Activated naive CD4-positive, alpha-beta T cell treated with Interleukin-2 at 50 U/mL for 16 hours (primary cell): ENCODE measurements at places on chromosomes 12 and 14.
A peak's percentile ranks its signal among the peaks of the same experiment; 100 is the strongest.

GRCh38 chr14:22882529-22883172 lies 371 bp upstream of the REM2 start:
- DNase-seq = peak; percentile 30

GRCh38 chr12:18644564-18644963 lies 93.2 kb downstream of the PLCZ1 start:
- DNase-seq = no peak

DNA sequence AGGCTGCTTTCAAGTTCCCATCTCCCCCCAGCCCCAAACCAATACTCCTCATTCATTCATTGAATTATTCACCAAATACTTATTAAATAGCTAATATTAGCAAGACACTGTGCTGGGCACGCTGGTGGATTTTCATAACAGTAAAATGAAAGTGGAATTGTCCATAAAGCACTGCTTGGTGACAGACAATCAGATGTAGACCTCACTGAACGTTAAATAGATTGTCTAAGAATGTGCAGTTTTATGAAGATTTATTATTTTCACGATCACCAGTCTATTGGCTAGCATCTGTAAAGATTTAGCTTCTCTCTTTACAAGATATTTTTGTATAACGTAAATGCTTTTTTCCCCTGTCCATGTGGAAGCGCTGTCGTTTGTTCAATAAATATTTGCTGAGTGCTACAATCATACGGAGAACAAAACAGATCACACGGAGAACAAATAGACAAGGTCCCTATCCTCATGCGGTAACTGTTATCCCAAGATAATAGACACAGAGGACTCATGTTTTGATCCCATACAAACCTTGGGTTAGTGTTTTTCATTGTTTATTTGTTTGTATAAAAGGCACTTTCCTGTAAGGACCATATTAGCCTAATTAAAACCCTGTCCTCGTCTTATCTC lies 397.6 kb downstream of the BCAT1 start:
- DNase-seq = no peak

- DNase-seq = no peak
Observed at GRCh38 chr12:39368891-39369290, 74.0 kb downstream of the KIF21A start.

DNA sequence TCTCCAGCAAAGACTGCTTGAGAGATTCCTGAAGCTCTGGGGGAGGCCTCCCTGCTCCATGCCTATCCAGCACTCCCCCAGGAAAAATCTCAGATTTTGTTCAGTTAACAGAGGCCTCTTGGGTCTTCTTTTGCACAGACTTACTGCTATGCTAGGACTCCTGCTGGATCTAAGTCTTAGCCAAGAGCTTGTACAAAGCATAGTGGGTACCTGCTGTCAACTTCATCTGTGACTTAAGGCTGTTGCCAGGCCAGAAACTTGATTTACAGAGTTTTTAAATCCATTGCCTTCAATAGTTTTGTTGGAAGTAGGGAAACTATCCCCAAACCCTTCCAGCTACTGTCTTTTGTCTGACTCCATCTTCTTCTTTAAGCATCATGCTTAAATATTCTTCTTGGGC lies 140.5 kb downstream of the SMOC1 start:
- no peak for DNase-seq

- no peak for DNase-seq
Observed at GRCh38 chr14:39733741-39734140, 301.5 kb upstream of the FBXO33 start.

DNA sequence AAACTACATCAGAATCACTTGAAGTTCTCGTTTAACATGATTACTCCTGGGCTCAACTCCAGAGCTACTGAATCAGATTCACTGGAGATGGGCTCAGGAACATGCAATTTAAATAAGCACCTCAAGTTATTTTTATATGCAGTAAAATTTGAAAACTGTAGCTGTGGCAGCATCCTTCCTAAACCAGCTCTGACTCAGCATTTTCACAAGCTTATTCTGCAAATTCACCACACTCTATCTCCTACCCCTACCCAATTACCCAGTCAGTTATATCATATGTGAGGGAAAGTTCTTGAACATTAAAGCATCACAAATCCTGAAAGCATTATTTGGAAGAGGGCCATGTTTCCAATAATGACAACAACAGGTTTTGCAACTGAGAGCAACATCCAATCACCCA lies 24.2 kb upstream of the LRRC9 start:
- DNase-seq = no peak

- DNase-seq = no peak
Observed at GRCh38 chr14:30443368-30444007, 115.5 kb upstream of the G2E3 start.

GRCh38 chr12:2482938-2483660 lies 311.7 kb upstream of the FKBP4 start:
- no peak for DNase-seq

GRCh38 chr12:31928246-31929026 lies 30.8 kb upstream of the RESF1 start:
- DNase-seq = peak; percentile 12

GRCh38 chr14:99441157-99441870 lies 39.3 kb downstream of the SETD3 start:
- no peak for DNase-seq

- no peak for DNase-seq
Observed at GRCh38 chr12:7127916-7128626, 618 bp downstream of the RBP5 start.

GRCh38 chr12:116466536-116466935 lies 92.6 kb upstream of the MAP1LC3B2 start:
- no peak for DNase-seq

- no peak for DNase-seq
Observed at GRCh38 chr12:111656016-111656415, 29.7 kb downstream of the BRAP start.

GRCh38 chr12:104959335-104959841 lies 1.3 kb upstream of the SLC41A2 start:
- DNase-seq = no peak

- no peak for DNase-seq
Observed at GRCh38 chr12:113136990-113137511, 1.5 kb upstream of the RASAL1 start.

DNA sequence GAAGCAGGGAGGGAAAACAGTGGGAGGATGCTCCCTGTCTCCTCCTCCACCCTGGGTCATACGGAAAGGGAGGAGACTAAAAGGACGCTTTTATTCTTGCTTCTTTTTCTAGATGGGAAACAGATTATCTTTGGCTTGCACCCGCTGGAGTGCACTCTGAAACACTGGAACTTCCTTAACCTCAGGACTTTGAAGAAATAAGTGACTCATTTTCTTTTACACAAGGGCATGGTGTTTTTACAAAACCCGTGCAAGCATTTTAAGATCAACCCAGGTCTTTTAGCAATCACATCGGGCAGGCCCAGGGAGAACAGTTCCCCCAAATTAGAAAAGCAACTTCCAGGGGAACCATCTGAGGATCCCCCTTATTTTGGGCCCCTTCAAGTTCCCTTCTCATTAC lies 80.9 kb upstream of the TSPAN11 start:
- DNase-seq = no peak

DNA sequence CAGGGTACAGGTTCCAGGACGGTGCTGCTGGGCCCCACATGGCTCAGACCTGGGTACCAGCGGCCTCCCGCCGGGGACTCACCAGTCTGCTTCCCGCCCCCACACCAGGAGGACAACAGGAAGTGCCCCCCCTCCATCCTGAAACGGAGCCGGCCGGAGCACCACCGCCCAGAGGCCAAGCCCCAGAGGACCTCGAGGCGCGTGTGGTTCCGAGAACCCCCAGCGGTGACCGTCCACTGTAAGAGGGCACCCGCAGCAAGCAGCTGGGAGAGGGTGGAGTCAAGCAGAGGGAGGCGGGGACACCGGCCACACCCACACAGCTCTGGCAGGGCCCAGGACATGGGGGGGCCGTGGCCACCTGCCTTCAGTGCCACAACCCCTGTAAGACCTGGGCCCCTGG lies 8.1 kb downstream of the C14orf180 start:
- DNase-seq = no peak

DNA sequence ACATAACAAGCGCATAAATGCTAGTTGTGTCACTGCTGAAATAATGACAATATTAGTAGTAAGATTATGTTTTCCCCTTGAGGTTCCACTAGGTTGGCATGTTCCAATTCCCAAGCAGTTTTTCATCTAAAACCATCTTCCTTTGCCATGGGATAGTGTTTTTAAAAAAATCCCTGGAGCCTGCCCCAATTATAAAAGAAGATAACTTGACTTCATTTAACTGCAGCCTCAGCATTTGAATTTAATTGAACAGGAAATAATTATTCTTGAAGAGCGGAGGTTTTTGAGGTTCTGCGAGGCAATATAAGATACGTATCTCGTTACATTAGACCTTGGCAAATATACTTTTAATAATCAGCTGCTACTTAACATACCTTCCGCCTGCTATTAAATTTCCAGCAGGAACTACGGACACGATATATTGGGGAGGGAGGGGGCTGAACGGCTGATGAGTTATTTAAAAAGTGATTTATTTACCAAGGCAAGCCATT lies 65.2 kb upstream of the HSPB8 start:
- DNase-seq = no peak

DNA sequence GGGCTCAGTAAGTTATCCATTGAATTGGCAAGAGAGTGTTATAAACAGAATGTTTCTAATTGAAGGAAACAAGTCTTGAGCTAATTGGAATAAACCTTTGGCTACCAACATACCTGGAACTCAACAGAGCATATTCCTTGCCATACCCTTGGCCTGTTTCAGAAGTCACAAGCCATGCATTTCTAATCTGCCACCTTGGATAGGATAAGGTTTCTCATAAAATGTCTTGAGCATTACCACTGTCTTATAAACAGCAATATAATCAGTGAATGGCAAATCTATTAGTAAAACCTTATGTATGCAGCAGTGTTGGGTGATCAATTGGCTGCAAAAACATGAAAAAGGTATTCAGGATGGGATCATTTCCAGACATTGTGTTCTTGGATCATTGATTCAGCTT lies 765.2 kb upstream of the SEL1L start:
- DNase-seq = no peak

DNA sequence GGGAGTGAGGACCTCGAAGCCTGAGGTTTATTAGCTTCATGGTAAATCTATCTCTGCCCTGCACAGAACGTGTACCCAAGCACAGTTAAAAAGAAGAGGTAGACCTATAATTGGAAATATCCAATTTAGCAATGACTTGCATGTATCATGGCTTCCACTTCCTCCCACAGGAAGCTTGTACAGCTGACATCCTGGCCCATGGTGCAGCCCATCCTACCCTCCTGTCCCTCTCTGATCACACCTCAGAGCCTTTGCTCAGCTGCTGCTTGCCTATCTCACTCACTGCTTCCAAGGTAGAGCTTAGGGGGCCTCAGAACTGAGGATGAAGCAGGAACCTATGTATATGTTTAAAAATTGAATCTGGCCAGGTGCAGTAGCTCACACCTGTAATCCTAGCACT lies 4.3 kb upstream of the BCDIN3D start:
- no peak for DNase-seq

GRCh38 chr12:83003026-83003425 lies 316.3 kb downstream of the TMTC2 start:
- no peak for DNase-seq

GRCh38 chr12:39575498-39575875 lies 44.1 kb downstream of the ABCD2 start:
- no peak for DNase-seq

- DNase-seq = no peak
Observed at GRCh38 chr12:101763246-101763931, 24.1 kb upstream of the SYCP3 start.

DNA sequence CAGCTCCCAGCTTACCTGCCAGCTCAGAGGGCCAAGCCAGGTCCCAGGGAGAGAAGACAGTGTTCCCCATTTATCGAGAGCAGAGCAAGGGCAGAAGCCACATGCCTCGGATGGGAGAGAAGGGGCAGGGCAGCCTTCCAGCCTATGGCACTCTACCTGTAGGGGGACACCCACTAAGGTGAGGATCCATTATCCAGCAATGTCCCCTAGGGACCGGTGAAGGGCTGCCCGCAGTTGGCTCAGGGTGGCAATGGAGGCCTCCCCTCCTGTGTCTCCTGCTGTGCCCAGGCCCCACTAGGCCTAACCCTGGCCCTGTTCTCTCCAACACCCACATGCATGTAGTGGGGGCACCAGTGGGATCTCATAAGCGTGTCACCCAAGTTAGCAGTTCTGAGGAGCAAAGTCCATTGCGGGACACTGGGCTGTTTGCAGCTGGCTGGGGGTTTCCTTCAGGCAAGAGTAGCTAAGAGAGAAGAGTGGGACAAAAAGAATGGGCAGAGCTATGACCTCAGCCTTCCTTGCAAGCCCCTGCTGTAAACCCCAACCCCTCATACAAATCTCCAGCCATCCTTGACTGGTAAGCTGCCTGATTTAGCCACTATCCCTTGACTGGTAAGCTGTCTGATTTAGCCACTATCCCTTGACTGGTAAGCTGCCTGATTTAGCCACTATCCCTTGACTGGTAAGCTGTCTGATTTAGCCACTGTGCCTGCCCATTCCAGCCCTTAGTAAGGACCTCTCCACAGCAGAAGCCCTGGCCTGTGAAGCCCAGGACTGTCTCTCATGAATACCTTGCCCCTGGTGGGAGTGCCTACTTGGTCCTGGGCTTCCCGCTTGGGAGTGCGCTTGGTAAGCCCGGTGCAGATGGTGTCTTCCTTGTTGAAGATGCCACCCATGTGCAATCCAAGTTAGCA lies 5.2 kb upstream of the ASB2 start:
- no peak for DNase-seq

- DNase-seq = peak; percentile 62
Observed at GRCh38 chr14:20857630-20858261, 33.4 kb upstream of the RNASE3 start.

GRCh38 chr14:88490168-88490567 lies 64.6 kb downstream of the PTPN21 start:
- DNase-seq = no peak

DNA sequence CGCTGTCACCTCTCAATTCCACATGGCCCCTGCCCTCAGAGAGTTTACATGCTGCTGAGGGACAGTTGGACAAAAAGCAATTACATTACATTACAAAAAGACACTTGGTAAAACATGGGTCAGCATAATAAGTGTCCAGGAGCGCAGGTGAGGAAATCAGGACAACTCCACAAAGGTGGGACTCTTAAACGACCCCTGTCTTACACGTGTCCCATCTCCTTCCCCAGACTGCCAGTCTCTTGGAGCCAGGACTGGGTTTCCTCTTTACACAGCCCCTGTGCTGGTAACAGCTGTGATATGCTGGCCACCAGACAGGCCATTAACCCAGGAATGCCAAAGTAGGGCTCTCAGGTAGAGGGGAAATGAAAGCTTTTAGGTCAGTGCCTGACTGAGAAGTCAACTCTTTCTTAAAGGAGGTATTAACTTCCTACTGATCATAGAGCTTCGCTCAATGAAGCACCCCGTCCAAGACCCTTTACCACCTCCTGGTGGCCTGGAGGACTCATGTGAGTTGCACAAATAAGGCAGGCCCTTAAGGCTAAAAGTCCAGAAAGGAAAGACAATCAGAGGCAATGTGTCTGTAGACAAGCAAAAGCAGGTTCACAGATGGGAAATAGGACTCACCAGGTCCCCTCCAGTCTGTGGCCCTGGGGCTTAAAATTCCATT lies 55.5 kb downstream of the ANO2 start:
- no peak for DNase-seq

DNA sequence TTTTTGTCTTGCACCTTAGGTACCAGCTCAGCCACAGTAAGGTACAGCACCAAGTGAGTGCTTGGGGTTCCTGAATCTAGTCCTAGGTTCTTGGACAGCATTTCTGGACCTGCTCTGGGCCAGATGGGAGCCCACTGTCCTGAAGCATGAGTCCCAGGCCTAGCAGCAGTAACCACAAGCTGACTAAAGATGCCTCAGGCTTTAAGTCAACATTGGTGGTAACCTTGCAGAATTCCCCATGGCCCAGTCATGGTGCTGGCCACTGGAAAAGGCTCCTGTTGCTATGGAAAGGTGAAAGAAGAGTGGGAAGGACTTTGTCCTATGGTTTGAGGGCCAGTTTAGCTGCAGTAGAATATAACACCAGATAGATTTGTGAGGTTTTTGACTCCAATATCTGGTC lies 86.9 kb upstream of the CLEC14A start:
- no peak for DNase-seq
